Astrocyte of the spinal cord (primary cell): ENCODE measurements at places on chromosomes 16 and 17.

DNA sequence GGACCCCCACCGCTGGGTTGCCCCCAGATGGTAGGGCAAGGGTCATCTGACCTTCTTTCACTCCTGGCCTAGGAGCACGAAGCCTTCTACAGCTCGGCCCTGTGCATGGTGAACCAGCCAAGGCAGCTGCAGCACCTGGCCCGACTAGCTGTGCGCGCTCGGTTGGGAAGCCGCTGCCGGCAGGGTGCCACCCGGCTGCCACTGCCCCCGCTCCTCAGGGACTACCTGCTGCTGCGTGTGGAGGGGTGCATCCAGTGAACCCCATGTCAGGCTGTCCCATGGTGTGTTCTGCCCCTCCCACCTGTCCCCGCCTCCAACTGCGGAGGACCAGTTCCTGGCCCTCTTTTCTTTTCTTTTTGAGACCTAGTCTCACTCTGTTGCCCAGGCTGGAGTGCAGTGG, 7.6 kb downstream of the ASB16 start:
- no peak for DNase-seq

DNA sequence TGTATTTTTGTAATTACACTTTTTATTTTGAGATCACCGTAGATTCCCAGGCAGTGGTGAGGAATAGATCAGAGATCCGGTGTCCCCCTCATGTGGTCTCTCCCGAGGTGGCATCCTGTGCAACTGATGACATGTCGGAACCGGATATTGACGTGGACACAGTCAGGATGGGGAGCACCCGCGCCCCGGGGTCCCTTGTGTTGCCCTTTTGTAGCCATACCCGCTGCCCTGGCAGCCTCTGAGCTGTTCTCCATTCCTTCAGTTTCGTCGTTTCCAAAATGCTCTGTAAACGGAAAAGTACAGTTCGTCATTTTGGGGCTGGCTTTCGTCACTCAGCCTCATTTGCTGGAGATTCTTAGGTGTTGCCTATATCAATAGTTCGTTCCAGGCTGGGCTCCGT, 14.2 kb downstream of the JPH3 start:
- no peak for DNase-seq

GRCh38 chr17:12035673-12036072, 15.0 kb downstream of the MAP2K4 start:
- DNase-seq: no peak

DNA sequence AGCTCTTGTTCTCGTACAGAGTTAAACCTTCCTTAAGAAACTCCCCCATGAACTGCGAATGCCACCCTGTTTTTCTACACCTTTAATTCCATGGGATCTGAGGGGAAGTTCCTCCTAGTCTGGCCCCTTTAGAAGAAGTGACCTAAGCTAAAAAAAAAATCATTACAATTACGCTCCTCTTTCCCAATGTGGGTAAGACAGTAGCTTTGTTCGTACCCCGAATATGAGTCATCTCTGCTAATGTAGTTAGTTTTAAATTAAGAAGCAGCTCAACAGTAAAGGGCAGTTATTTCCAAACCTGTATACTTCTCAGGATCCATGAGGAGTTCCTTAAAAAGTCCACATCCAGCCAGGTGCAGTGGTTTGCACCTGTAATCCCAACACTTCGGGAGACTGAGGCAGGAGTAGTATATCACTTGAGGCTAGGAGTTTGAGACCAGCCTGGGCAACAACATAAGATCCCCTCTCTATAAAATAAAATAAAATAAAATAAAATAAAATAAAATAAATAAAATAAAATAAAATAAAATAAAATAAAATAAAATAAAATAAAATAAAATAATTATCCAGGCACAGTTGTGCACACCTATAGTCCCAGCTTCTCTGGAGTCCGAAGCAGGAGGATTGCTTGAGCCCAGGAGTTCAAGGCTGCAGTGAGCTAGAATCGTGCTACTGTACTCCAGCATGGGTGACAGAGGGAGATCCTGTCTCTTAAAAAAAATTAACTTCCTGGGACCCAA, 26.1 kb downstream of the RCVRN start:
- peak; percentile 69 for DNase-seq

DNA sequence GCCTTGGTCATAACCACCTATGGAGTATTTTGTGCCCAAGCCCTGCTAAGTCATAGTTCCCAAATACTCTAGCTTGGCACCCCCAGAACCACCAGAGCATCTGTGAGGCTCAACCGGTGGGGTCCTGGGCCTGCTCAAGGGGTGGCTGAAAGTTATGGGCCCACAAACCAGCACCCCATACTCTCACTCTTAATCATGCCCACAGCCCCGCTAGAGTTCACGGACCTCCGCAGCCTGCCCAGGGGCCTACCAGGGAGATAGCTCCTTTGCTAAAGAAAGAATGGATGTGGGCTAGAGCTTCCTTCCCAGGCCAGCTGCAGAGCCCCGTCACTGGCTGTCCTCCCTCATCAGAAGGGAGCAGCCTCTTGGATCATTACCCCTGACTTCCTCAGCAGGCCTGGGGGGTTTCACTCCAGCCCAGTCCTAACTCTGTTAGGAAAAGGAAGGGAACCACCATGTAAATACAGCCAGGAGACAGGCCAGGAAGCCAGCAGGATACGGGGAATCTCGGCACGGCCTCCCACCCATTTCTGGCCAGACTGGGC, 1.4 kb downstream of the GIT1 start:
- no peak for DNase-seq

GRCh38 chr16:54862529-54862928, 68.1 kb upstream of the IRX5 start:
- no peak for DNase-seq

- no peak for DNase-seq
Observed at GRCh38 chr16:66553223-66553622, 847 bp downstream of the CKLF start.

DNA sequence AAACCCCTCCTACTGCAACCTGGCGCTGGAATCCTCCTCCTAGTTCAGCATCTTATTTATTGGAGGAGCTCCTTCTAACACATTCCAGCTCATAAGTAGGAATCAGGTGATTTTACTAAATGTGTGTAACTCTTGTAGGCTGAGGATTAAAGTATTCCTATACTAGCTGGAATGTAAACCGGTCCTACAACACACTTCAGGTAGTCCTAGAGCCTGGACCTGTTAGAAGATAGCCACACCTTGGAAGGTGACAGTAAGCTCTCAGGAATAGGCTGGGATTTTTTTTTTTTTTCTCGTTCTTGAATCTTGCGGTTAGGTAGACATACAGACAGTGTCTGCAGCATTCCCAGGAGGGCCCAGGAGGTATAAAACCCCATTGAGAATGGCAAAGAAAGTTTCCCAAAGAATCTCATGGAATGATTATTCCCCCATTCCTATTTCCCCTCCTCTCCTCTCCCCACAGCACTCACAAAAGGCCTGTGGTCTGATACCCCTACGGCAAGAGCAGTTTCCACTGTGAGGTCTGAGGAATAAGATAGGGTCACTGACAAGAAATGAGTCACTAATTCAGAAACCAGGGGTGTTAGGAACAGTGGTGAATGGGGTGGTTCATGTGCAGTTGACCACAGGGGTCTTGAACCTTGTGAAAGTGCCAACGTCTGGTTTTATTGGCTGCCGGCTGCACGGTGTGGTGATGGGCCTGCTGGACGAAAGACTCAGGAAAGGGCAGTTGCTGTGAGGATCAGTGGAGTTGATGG, 267.1 kb downstream of the UTP18 start:
- no peak for DNase-seq

DNA sequence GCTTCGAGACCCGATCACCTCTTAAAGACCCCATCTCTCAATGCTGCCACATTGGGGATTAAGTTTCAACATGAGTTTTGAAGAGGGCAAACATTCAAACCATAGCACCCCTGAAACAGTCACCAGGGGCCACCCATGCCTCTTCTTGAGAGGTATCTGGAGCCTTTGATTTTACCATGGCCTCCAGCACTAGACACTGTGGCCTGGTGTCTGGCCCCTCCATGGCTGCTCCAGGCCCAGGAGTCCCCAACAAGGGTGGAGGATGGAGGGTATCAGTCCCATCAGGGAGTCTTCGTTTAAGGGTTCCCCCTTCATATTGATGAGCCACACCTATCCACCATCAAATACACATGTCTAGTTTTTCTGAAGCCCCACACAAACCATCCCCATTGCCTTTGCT, 66.5 kb upstream of the CDH5 start:
- no peak for DNase-seq

- no peak for DNase-seq
Observed at GRCh38 chr16:86806838-86807351, 228.5 kb downstream of the FOXL1 start.

DNA sequence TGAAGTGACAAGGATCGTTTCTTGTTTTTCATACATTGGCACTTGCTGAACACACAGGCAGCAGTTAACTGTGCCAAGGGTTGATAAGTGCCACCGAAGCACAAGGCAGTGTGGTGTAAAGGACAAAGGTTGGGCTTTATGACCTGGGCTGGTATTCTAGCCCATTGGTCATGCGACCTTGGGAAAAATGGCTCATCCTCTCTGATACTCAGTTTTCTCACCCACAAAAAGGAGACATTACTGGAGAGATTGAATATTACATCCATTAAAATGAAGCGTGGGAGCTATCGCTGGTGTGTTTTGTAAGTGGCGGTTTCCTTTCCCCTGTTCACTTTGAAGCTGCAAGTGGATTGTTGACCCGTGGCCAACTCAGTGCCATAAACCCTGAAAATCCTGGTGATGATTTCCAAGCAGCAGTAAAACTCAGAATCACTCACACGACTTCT, 216.9 kb downstream of the HAPSTR1 start:
- no peak for DNase-seq

DNA sequence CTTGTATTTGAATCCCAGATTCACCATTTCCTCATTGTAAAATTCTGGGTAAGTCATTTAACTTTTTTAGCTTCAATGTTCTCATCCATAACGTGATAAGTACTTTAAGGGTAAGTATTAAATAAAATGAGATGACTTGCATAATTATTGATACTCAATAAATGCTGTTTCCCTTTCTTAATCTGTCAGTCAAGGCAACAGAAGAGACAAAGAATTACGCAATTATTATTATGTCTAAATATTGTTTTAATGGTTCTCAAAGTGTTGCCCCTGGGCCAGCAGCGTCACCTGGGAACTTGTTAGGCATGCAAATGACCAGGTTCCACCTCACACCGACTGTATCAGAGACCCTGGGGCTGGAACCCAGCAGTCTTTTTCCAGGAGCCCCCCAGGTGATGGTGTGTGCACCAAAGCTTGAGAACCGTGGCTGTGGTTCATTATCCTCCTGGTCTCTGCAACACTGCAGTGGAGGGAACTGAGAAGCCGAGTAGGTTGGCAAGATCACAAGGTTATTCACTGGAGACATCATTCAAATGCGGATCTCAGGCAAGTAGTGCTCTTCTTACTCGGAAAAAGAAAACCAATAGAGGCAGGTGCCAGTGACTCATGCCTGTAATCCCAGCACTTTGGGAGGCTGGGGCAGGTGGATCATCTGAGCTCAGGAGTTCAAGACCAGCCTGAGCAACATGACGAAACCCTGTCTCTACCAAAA, 43.5 kb downstream of the LYRM9 start:
- DNase-seq: no peak

GRCh38 chr16:782258-782657, 5.9 kb downstream of the RPUSD1 start:
- DNase-seq: no peak
